ENCODE measurements at places on chromosomes 3 and 15. TPM values are rescaled to one million over a fixed set of nuclear protein-coding genes. Genes with fewer than 3 reads are reported as not detected.

GRCh38 chr3:100412912-100413590 is 11.7 kb downstream of the LNP1 start:
- no peak for DNase-seq

- DNase-seq, result peak; percentile 55
Observed at GRCh38 chr3:134211797-134212196, 38.9 kb downstream of the RYK start.

GRCh38 chr3:123843668-123844067 is 40.5 kb downstream of the MYLK start:
- DNase-seq, result no peak

DNA sequence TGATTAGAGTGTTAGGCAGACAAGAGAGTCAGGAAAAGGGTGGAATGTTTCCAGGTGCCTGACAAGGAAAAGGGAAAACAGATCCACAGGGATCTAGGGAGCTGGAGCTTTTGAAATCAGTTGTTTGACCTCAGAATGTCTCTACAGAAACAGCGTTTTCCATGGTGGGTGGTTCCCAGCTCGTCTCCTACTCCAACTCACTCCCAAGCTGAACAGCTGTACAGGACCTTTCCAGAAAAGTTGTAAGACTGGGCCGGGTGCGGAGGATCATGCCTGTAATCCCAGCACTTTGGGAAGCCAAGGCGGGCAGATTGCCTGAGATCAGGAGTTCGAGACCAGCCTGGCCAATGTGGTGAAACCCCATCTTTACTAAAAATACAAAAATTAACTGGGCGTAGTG is 55.7 kb upstream of the RYK start:
- DNase-seq, result no peak

DNA sequence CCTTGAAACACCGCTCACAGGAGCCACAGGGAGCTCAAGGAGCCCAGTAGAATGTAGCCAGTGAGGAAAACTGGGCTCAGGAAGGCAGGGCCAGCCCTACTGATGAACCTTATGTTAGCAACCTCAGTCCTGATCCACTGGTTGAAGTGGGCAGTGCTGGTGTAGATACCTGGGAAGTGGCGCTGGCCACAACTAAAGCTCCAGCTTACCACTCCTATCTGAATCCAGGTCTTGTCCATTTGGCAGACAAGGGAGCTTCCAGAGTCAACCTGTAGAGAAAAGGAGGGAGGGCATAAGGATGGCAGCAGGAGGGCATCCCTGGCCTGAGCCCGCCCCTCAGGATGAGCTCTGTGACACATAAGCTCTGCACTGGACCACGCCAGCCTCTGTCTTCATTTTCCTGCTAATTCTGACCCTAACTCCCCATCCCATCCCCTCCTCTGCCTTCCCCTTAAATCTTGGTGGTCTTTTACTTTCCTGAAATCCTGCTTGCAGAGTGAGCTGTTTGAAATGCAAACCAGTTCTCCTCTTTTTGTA is 2.1 kb upstream of the PRSS50 start:
- DNase-seq, result no peak

DNA sequence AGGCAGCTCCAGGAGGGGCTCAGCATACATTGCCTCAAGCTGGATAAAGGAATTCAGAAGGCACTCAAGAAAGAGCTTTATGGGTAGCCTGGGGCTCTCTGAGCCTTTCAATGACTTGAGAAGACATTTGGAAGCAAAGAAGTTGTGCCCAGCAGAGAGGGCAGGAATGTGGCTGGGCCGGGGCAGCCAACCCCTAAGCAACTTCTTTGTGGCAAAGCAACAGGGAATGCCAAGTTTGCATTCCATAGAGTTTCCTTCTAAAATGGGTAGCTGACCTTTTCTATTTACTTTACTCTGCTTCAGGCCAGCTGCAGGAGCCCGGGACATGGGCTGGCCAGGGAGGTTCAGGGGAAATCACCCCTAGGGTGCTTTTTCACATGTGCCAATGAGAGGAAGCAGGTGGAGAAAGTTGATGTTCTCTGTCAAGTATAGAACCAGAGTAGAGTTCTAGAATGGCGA is 45.6 kb downstream of the CCDC12 start:
- DNase-seq, result no peak

- DNase-seq, result no peak
Observed at GRCh38 chr15:39345176-39345575, 235.7 kb upstream of the THBS1 start.

- DNase-seq, result no peak
Observed at GRCh38 chr3:112247900-112248299, 46.1 kb downstream of the SLC9C1 start.

DNA sequence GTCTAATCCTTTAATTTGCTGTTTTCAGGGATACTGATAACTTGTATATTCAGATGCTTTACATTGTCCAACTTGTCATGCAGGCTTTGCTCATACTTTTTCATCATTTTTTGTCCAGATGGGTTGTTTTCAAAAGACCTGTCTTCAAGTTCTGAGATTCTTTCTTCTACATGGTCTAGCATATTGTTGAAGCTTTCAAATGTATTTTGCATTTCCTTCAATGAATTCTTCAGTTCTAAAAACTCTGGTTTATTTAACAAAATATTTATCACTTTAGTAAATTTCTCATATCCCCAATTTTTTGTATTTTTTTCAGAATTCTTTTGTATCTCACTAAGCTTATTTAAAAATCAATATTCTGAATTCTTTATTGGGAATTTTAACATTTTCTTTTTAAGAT is 388.3 kb upstream of the IL12A start:
- no peak for DNase-seq

PAQR5 gene
- 11.5 TPM for total RNA-seq

RHO gene
- total RNA-seq, result not detected

HESX1 gene
- 4.5 TPM for total RNA-seq

ALDH1L1 gene
- 2.0 TPM for total RNA-seq
